ENCODE measurements at places on chromosomes 4 and X. TPM values are rescaled to one million over a fixed set of nuclear protein-coding genes. Genes with fewer than 3 reads are reported as not detected.

GRCh38 chr4:146040623-146041022 lies 102.0 kb upstream of the ZNF827 start:
- DNase-seq = no peak

DNA sequence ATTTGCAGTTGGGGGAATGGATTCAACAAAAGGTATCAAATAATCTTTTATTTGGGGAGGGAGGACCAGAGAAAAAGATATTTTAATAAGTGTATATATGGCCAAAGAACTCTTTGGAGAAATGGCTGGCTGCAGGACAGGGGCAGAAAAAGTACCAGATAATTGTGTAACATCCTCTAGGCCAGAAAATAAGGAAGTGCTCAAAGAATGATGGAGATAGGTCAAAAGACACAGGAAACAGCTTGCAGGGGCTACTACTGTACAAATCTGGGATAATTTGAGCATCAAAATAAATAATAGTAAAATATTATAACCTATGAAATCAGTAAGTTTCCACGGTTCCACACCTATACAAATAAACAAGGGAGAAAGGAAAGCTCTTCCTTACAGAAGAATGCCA lies 34.8 kb downstream of the KLHL5 start:
- DNase-seq = no peak

- DNase-seq = no peak
Observed at GRCh38 chr4:42484630-42485029, 87.3 kb downstream of the SHISA3 start.

DNA sequence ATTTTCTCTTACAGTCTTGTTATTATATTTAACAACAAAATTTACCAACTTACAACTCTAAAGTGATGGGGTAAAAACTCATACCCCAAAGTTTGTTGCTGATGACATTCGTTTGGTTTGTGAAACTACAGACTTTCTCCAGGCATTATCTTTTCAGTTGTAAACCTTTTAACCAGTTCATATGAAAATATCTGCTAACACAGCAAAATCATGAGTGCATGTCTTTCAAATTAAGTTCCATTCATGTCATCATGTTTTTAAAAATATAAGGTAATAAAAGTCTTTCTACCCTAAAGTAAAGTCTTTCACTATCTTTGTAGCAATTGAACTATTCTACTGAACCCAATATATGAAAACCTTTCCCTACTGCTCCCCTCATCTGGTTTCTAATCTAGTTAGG lies 3.4 kb upstream of the GALNTL6 start:
- no peak for DNase-seq

PIR gene
- total RNA-seq = 2.0 TPM

TEX13C gene
- total RNA-seq = not detected

DHX15 gene
- total RNA-seq = 188 TPM

Data from frontal cortex (tissue), 4 donors.